Activated effector memory CD4-positive, alpha-beta T cell treated with Interleukin-2 at 50 U/mL for 16 hours (primary cell): ENCODE measurements at places on chromosomes 16 and 17.

- no peak for DNase-seq
Observed at GRCh38 chr17:13055131-13055530, 37.3 kb upstream of the ELAC2 start.

DNA sequence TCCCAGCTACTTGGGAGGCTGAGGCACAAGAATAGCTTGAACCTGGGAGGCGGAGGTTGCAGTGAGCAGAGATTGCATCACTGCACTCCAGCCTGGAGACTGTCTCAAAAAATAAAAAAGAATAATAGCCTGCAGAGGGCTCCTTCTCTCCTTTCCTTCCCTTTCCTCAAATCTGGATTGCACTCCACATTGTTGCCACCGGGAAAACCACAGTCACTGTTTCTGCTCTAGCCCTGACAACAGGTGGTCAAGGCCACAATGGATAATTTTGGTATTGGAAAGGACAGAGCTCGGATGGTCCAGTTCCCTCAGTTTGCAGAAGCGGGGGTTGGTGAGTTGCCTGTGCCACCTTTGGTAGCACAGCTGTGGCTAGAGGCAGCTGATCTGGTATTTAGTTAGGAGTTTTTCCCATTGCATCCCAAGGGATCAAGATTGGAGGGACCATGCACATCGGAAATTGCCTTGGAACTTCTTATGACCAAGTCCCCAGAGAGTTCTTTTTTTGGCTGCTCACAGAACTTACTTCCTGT lies 44.7 kb upstream of the PRSS54 start:
- no peak for DNase-seq

- no peak for DNase-seq
Observed at GRCh38 chr17:83110735-83111134, 31.3 kb downstream of the METRNL start.

GRCh38 chr17:58357312-58358297 lies 5.6 kb upstream of the SUPT4H1 start:
- no peak for DNase-seq

GRCh38 chr17:31524926-31525800 lies 133.7 kb downstream of the RAB11FIP4 start:
- peak; percentile 71 for DNase-seq

DNA sequence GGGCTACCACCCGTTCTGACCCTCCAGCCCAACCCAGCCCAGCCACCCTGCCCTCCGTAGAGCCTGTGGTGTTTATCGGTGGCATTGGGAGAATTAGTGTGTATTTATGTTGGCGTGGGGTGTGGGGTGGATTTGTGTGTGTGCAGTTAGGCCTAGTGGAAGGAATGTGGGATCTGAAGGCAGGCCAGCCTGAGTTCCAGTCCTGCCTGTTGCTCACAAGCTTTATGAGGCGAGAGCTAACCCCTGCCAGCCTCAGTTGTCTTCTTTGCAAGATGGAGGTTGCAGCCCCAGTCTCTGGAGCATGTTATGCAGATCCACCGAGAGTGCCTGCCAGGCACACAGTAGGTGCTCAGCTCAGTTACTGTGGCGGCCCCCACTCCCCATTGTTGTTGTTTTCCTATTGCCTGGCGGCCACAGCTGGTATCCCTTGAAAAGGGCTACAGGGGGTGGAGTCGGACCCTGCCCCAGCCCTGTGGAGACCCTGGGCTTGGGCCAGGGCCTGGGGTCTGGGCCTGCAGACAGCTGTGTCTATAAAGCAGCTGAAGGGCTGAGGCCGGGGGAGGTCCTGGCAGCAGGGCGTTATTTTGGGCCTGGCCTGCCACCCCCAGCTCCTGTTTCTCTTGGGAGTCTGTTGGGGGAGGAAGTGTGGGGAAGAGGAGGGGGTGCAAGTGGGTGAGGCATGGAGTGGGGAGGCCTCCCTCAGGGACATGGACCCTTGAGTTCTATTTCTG lies 5.1 kb downstream of the ERBB2 start:
- no peak for DNase-seq

DNA sequence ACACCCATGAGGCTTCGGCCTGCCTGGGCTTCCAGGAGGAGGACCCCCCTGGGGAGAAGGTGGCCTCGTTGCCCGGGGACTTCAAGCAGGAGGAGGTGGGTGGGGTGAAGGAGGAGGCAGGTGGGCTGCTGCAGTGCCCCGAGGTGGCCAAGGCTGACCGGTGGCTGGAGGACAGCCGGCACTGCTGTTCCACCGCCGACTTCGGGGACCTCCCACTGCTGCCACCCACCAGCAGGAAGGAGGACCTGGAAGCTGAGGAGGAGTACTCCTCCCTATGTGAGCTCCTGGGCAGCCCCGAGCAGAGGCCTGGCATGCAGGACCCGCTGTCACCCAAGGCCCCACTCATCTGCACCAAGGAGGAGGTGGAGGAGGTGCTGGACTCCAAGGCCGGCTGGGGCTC lies 41.5 kb downstream of the SREBF1 start:
- DNase-seq, result no peak

DNA sequence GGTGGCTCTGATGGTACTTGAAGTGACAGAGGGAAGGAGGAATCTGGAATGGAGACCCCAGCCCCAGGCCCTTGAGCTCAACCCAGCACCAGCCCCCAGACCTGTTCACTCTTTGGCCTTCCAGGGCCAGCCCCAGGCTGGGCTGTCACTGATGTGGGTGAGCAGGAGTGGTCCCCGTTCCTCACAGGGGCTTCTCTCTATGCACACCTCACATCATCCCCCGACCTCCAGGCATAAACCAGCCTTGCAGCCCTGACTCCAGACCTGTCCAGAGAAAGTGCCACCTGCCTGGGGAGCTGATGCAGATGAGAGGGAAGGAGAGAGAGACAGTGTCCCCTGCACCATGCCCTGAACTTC lies 182.6 kb upstream of the SDK2 start:
- no peak for DNase-seq

DNA sequence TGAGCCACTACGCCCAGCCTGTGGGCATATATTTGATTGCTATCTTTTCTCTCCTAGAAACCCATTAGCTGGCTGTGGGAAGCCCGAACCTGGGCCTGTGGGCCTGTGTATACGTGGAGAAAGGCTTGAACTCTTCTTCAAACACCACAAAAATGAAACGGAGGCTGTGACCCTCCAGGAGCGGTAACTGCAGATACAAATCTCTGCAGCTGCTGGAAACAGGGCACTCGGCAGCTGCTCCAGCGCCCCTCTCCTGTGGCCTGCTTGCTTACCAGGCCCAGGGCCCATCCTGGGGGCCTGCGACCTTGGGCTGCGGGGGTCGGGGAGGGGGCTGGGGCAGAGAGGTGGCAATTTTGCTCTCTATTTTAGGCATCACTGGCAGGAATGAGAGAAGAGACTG lies 28.0 kb upstream of the MTSS2 start:
- DNase-seq, result no peak

DNA sequence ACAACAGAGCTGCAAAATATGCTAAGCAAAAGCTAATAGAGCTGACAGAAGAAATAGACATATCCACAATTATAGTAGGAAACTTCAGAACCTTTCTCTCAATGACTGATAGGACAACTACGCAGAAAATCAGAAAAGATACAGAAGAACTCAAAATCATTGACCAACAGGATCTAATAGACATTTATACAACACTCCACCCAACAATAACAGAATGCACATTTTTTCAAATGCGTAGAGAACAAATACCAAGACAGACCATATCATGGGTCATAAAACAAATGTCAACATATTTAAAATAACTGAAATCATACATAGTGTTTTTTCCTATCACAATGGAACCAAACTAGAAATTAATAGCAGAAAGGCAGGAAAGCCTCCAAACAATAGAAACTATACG lies 237.4 kb downstream of the C16orf78 start:
- DNase-seq, result no peak

DNA sequence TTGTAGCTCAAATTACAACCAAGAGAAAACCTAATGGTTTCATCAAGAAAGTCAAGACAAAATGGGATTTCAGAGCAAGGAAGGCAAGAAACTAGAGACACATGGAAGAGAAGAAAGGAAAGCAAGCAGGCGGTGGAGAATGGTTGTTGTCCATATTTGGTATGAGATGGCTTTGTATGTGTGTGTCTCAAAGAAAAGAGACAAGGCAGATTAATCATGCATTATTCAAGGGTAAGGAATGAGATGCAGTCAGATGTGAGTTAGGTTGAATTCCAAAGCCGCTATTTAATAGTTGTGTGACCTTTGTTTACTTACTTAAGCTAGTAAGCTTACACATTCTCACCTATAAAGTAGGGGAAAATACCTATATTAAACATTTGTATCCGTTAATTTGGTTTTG lies 1029.6 kb downstream of the CDH11 start:
- DNase-seq, result no peak

DNA sequence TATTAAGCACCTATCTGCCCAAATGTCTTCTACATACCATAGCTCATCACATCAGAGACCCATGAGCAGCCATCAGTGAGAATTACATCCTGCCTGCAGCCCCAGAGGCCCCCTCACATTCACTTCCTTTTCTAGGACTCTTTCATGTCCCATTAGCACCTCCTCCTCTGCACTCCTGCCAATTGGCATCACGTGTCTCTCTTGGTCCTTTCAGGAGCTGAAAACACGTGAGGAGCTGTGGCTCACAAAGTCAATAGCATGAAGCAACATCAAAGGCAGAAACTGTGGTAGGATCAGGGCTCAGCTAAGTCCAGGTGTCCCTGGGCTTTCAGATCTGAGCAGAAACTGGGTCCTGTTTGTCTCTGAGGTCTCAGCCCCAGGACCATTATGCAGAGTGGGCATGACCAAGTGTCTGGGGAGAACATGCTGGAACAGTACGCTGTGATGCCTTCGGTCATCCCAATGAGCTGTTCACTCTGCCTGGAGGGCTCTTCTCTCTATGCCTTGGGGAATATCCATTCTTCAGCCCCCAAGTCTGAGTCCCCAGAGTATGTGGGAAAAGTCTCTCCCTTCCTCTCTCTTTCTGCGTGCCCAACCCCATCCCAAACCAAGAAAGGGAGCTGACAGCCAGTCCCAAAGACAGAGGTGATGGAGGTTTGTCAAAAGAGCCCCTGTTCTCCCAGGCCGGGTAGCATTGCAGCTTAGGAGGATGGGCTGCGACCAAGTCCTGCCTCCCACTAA lies 457.0 kb upstream of the CDH5 start:
- DNase-seq, result no peak

DNA sequence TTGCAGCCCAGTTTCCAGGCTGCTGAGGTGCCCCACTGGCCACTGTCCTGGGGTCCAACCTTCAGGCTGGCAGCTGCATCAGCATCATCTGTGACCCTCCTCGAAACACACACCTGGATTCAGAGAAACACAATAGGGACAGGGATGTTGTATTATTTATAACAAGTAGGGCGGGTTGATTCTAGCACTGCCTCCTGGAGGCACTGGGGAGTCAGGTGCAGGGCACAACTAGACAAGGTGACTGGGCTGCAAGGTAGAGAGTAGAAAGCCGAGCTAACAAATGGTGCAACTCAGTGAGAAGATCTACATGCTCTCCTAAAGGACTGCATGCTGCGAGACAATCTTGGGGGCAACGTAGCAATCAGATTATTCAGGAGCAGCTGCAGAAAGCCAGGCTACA lies 317.3 kb downstream of the SLC39A11 start:
- no peak for DNase-seq

GRCh38 chr17:81817758-81818147 lies 13.8 kb downstream of the GCGR start:
- no peak for DNase-seq

DNA sequence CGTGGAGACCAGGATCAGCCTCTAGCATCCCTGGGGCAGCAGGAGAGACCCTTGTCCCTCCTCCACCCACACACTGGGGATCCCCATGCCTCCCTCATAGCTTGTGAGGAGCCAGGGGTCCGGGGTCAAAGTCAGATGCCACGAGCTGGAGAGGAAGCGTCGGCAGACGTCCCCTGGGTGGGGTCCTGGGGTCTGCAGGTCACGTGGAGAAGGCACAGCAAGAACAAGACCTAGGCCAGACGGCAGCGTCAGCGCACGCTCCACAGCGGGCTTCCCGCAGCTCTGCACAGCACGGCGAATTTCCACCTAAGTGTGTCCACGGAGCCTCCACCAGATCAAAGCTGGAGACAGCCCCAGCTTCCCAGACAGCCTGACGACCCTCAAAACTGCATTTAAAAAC lies 49.3 kb downstream of the SLC7A5 start:
- no peak for DNase-seq

GRCh38 chr17:49383060-49383459 lies 21.0 kb upstream of the ZNF652 start:
- no peak for DNase-seq

DNA sequence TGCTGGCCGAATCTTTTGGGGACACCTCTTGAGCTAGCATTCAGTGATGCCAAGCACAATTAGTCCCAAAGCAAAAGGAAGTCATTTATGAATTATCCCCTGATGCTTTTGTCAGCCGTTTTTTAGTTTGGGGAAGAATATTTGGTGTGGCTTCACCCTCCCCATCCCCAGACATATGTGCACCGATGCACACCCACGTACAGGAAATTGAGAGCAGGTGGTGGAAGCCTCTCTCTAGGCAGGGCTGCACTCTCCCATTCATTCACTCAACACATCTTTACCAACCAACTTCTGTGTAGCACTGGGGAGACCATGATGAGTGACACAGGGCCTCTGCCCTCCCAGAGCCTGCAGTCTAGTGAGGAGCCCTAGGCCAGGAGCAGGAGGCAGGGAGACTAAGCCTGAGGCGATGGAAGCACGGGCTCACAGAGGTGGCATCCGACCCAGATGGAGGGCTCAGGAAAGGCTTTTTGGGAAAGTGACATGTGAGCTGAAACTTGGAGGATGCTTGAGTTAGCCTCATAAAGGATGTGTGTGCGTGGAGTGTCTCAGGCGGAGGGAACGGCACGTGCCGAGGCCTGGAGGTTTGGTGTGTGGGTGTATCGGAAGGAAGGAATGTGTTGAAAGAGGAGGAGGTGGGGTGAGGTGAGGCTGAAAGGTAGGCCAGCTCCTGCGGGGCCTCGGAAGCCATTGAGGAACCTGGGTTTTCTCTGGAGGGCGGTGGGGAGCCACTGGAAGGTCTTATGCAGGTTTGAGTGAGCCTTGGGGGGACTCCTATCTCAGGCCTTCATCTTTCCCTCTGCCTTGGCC lies 43.8 kb downstream of the PSME3IP1 start:
- no peak for DNase-seq
